Fibroblast of skin of right biceps (primary cell): ENCODE measurements at places on chromosomes 4 and X.
A peak's percentile ranks its signal among the peaks of the same experiment; 100 is the strongest.

DNA sequence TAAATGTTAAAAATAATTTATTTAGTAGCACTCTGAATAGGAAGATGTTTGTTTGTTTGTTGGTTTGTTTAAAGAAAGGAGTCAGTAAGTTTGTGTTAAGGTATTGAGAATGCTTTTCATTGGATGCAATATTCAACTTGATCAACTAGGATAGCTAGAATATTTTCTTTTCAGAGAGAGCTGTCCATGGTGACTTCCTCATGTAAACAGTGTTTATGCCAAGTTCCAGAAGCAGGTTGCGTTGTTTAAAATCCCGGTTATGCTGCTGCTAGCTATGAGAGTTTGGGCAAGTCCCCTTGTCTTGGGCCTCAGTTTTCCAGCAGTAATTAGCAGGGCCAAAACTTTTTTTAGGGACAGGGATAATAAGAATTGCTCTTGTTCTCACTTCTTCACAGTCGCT is 876.2 kb upstream of the HS3ST1 start:
- no peak for DNase-seq

DNA sequence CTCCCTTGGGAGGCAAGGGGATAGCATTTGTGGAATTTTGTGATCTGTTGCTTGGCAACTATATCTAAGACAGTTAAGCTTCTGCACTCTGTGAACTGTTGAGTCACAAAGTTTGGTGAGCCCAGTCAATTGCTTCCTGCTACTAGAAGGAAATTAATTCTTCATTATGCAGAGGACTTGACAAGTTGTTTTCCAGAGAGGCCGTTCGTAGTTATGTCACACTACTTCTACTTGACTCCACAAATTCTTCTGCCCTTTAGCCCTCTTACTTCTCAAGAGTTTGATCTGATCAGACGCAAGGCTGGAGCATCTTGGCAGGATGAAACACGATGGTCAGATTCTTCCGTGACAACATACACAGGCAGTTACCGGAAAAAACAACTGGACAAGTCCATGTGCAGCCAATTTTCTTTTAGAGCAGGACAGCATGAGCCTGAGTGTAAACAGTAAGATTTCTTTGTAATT is at the start of gene C4orf51:
Gene C4orf51 (plus strand): TSS at position 156 of the 465 bp plus-strand sequence. CDS start 58 bp downstream, at position 214.
- peak; percentile 78 for DNase-seq

DNA sequence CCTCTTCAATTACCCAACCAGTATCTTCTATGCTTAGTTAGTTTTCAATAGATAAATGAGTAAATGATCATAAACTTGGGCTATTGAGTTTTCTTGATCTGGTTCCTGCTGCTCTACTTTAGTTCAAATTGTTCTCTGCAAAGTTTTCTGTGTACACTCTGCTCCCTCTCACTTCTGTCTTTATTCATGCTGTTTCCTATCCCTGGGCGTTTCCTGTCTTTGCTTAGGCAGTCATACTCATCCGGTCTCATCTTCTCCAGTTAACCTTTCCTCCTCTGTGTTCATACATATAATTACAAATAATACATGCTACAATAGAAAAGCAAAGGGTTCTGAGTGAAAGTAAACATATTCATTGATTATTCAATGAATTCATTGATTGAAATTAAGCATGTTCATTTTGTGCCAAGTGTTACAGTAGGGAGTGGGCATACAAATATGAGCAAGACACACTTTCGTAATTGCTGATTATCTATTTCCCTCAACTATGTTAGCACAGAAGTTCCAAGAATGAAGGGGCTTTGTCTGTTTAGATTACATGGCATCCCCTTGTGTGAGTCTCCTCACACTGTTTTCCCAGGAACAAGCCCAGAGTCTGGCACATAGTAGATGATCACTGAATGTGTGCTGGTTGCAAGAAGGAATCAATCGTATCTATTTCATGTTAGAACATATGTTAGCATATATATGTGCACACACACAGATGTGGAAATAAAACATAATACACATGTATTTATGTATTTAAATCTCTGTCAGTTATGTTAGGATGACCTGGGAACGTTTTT is 1.1 kb downstream of the RAB39B start:
- DNase-seq = no peak

DNA sequence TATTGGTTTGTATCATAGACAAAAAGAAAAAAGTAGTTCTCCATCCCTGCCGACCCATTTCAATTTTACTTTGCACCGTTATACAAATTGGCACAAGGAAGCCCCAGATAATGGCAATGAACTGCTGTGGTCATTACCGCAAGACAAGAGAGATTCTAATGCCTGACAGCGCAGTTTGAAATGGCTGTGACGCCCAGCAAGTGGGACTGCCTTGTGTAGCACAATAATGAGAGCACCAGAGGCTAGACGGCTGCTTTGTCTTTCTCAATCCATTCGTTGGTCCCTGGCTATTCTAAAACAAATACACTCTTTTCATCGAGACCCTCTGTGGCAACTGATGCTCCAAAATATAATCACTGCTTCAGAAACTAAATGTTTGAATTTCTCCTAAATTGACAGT is 192.4 kb upstream of the NEIL3 start:
- DNase-seq = no peak

DNA sequence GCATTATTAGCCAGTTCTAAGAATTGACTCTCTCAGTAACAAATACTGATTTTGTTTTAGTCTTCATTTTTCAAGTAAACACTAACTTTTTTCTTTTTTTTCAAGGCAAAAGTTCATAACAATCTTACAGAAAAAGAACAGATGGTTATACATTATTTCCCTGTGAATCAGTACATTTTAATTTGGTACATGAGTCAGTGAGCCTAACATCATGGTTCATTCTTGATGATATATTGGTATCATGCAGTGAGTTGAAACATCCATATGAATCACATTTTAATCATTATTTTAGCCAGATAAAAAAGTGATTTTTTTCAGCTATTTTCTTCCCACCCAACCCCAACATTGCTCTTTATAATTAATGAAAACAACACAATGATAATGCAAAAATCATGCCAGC is 184.3 kb upstream of the TACR3 start:
- DNase-seq = peak; percentile 77

DNA sequence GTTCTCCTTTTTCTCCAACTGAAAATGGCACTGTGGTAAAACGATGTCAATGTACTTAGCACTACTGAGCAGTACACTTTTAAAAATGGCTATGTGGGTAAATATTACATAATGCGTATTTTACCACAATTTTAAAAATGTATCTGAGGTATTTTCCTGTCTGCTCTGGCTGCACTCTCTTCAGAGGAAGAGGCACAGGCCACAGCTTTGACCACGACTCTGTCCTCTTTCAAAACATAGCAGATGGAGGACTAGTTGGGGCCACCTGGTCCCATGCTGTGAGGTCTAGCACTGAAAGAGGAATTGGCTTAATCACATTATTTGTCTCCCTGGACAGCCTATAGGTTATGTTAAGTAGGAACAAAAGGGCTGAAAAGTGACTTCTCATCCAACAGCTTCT is 5.2 kb downstream of the KCNE5 start:
- no peak for DNase-seq

DNA sequence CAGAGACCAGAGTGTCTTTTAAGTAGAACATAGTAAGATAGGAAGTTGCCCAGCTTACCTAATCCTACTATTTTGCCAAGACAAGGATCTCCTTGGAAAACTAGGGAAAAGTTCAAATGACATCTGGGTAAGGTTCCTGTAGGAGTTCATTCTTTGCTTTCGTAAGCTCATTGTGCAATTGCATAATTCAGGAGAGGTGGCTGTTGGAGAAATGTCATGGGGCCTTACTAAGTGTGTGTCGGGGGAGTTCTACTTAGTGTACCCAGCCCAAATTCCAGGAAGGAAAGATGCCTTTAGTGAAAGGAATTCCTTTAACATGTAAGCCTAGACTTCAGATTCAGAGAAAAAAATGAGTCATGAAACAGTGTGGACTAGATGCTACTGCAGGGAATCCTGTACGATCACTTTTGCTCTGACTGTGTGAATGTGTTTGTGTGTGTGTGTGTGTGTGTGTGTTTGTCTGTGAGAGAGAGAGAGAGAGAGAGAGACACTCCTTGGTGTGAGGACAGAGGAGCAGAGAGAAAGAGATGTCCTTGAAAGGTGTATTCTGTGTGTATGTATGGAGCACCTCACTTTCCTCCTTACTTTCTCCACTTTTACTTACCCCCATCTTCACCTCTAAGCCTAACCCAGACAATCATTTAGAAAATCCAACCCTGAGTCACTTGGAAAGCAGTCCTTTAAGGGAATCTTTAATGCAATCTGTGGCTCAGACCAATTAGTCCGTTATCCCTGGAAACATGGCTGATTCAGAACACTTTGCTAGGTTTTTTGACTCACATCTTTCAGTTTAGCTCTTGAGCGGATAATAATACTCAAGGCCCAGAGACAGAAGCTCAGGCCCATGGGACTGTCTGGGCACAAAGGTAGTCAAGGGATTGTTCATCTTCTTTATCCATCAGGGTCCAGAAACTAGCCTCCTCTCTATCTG is 114.5 kb upstream of the ACSL4 start:
- DNase-seq = peak; percentile 95

DNA sequence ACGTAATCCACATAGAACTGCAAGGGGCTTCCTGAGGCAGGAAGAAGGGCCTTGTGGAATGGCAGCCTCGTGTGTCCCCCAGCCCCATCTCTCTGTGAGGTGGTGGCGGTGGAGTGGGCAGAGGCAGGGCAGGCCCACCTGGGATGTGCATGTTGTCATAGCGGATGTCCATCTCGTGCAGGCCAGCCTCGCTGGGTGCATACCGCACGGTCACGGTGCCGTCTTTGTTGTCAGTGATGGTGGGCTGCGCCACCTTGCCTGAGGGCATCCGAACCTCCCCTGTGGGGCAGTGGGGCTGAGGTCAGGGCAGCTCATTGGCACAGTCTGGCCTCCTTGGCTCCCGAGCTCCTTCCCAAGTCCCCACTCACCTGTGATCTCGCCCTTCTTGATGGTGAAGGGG is 20.4 kb downstream of the FLNA start:
- no peak for DNase-seq

GRCh38 chr4:75340561-75340960 is 173.6 kb downstream of the RCHY1 start:
- no peak for DNase-seq

DNA sequence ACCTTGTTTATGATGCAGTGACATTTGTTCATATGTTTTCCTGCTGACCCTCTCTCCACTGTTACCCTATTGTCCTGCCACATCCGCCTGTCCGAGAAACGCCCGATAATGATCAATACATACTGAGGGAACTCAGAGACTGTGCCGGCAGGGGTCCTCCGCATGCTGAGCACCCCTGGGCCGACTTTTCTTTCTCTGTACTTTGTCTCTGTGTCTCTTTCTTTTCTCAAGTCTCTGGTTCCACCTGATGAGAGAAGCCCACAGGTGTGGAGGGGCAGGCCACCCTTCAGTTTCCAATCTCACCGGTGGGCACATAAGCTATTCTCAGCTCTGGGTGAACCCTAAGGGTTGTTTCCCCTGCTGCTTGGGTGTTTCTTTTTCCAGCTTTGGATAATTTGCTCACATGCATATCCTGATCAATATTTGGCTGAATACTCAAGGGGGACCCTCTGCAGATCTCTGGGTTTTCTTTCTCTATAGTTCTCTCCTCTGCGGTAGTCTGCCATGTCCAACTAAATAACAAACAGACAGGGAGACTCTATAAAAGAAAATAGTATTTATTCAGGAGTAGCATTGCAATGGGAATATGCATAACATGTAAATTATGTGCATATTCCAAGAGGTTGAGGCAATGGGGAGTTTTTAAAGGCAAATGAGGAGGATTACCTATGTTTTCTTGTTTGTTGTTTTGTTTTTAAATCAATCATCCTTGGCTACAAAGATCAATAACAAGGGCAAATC is 97.2 kb downstream of the CEP44 start:
- DNase-seq = no peak

DNA sequence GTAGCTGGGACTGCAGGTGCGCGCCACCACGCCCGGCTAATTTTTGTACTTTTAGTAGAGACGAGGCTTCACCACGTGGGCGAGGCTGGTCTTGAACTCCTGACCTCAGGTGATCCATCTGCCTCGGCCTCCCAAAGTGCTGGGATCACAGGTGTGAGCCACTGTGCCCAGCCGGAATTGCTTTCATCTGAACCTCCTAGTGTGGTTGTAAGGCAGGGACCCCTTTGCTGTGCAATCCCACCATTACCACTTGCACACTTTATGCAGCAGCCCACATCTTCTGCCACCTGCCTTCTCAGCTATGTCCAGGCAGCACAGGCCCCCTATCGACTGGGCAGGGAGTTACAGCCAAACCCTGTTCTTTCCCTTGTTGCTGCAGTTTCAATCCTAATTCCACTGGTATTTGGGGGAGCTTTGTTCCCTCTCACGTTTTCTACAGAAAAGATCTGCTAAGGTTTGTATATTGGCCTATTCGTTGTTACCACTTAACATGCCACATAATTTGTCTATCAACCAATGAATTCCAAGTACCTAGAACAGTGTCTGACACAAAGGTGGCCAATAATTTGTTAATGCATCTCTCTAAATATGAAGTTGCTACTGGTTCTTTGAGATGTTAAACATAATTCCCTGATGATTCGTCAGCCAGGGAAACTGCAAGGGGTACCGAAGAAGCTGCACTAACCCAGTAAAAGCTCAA is 6.5 kb downstream of the RPL39 start:
- DNase-seq = peak; percentile 8

GRCh38 chrX:83416273-83416672 is 91.8 kb upstream of the POU3F4 start:
- no peak for DNase-seq

- DNase-seq = peak; percentile 56
These were observed 62.3 kb upstream of the TLL1 start for GRCh38 chr4:165810726-165811125.
